ENCODE measurements at places on chromosomes 13 and 19.

DNA sequence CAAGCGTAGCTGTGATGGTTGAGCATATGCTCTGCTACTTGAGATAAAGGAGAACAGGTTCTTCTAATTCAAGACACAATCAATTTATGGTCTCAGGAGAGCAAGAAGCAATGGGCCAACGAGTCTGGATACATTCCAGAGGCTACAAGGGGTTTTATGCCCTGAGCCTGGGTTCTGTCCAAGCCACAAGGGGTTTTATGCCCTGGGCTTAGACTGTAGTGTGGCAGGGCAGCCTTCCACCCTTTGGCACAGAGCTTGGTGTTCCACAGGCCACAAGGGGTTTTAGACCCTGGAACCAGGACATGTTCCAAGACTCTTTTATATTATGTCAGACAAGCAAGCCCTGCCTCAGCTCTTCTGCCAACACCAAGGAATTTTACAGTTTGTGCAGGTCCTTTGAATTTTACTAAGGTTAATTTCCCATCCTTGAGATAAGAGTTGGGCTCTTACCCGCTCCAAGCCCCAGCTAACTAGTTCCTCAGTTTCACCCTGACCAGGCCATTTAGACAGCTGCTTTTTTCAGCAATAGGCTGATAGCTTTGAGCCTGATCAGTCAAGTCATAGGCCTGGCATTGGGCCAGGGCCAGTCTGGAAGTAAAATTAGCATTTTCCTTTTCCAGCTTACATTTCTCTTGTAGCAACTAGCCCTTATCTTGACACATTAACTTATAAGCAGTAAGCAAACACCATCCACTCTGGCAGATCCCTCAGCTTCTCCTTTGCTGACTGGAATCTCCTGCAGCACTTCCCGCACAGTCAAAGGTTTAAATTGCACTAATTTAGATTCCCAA, 95.0 kb downstream of the ZNF737 start:
- H3K4me1 ChIP-seq = no peaks in the 10 kb centered on the region
- H3K36me3 ChIP-seq = no peaks in the 10 kb centered on the region
- no peak for DNase-seq
- no peak overlapping the region for H3K27ac ChIP-seq
- H3K4me3 ChIP-seq = no peak overlapping the region

DNA sequence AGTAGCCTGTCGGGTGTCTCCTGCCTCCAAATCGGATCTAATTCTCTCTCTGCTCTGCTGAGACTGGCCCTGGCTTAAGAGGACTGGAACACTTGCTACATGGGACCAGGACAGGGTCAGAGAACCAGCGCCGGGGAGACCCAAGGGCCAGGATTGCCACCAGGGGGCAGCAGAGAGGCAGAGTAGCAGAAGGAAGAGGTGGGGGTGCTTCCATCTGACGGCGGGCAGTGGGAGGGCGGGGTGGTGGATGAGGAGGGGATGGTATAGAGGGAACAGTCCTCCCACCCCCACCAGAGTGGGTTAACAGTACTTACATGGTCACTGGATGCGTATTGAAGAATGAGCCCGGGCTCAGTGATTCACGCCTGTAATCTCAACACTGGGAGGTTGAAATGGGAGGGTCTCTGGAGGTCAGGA, 11.9 kb downstream of the SELENOW start:
- no peaks in the 10 kb centered on the region for H3K36me3 ChIP-seq
- no peak overlapping the region for H3K4me3 ChIP-seq
- H3K4me1 ChIP-seq = peaks cover 6% of the 10 kb centered on the region
- no peaks in the 10 kb centered on the region for H3K27me3 ChIP-seq

DNA sequence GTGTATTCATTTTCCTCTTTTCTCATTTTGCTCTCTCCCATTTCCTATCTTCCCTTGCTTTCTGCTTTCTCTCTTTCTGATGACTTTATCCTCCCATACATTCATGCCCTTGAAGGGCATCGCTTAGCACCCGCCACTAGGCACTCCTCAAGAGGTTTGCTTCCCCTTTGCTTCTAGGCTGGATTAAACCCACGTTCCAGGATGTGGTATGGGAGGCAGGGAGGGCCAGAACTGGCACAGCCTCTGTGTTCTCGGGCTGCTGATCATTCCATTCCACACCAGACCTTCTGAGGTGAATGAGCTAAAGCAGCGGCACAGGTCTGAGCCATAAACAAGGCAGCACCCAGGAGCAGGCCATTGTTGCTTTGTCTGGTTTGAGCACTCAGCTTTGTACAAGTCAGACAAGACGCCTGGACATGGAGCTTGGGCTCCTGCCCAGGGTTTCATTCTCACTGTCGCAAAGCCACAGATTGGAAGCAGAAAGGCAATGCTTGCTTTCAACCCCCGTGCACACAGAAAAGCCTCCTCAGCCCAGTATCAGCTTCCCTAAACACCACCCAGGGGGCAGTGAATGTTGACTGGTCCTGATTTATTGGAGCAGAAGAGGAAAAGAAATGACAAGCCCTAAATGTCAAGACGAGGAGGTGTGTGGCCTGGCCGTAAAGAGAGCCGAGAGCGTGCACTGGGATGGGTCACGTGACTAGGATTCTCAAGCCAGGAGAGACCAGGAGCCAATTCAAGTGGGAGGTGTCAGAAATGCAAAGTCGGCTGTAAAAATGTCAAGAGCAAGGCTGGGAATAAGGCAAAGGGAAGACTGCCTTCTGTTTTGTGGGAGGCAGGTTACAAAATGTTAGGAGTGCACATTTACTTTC, 218.0 kb upstream of the SERP2 start:
- no peaks in the 10 kb centered on the region for H3K27me3 ChIP-seq
- no peak overlapping the region for H3K4me3 ChIP-seq
- no peak for DNase-seq
- H3K4me1 ChIP-seq = peaks cover 25% of the 10 kb centered on the region

- H3K4me3 ChIP-seq = no peak overlapping the region
- no peak overlapping the region for H3K27ac ChIP-seq
- no peak for DNase-seq
- no peaks in the 10 kb centered on the region for H3K27me3 ChIP-seq
- H3K4me1 ChIP-seq = no peaks in the 10 kb centered on the region
Observed at GRCh38 chr19:40889366-40889765, 7.3 kb upstream of the CYP2A7 start.

Data from PC-3 (cell line).